ENCODE measurements at places on chromosomes 6 and 20. TPM values are rescaled to one million over a fixed set of nuclear protein-coding genes. Genes with fewer than 3 reads are reported as not detected.
A peak's percentile ranks its signal among the peaks of the same experiment; 100 is the strongest.

DNA sequence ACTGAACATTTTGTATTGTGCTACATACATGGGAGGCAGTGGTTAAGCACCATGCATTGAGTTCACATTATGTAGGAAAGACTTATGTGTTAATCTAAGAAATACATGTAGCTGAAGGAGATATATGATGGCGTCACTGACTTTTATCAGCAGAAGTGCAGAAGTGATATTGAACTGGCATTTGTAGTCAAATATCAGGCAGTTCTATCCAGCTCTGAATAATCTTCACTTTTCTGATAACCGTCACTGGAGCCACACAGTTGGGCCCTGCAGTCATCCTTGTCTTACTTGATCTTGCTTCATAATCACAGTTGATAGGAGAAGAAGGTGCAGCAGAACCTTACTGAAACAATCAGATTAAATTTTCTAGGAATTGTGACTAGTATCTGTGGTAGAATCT is 26.4 kb downstream of the CRISP1 start:
- H3K4me3 ChIP-seq, result no peak overlapping the region
- no peak for DNase-seq
- no peak overlapping the region for H3K27ac ChIP-seq
- no peaks in the 10 kb centered on the region for H3K36me3 ChIP-seq

GRCh38 chr6:43020847-43021246 is 576 bp upstream of the RRP36 start:
- H3K36me3 ChIP-seq, result peaks cover 28% of the 10 kb centered on the region
- 0 out of 2 replicates have a peak, but pooled peaks cover 7% of the 10 kb centered on the region for H3K4me1 ChIP-seq
- peak overlapping the region; percentile 100 for H3K4me3 ChIP-seq
- H3K27ac ChIP-seq, result peak overlapping the region; percentile 90
- no peaks in the 10 kb centered on the region for H3K27me3 ChIP-seq

DNA sequence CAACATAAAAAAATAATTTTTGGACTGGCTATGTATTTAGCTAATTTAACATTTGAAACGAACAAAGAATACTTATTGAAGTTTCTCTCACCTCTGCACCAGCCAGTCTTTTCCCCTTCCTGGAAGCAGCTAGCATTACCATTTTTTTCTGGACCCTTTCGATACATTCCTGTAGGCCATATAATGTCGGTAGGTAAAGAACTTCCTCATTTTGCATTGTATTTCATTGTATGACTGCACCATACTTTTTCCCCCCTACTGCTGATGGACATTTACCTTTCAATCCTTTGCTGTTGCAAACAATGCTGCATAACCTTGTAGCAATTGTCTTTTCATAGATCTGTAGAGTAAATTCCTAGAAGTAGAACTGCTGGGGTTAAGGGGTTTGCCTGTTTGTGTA is 17.6 kb downstream of the CBFA2T2 start:
- no peak for DNase-seq
- no peaks in the 10 kb centered on the region for H3K36me3 ChIP-seq
- no peaks in the 10 kb centered on the region for H3K4me1 ChIP-seq

DNA sequence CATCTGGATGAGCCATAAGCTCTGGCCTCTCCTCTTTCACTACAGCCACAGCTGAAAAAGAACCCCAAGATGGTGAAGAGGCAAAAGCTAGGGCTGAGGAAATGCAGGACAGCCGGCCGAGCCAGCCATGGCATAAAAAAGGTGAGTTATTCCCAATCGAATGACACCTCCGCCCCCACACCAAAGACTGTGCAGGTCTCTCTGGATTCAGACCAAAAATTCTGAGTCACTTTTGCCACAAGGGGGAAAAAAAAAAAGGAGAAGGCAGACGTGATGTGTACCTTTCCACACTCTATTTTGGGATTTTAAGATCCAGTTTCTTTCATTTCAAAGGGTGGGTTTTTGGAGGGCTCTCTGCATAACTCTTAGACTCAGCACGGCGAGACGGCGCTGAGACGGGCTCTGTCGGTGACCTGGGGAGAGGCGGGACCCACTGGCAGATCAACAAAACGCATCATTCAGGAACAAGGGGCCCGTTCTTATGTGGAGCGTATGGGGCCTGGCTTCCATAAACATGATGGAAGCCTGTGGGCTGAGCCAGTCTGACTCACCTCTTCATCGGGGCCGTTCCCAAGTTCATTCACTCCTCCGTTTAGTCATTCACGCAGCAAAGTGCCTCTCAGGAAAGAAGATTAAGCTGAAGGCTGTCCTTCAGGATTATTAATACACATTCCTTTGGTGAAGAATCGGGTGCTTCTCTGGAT is 54.8 kb downstream of the NFATC2 start:
- no peak for DNase-seq
- H3K36me3 ChIP-seq, result no peaks in the 10 kb centered on the region
- H3K4me3 ChIP-seq, result no peak overlapping the region
- H3K4me1 ChIP-seq, result peaks cover 7% of the 10 kb centered on the region
- H3K27ac ChIP-seq, result no peak overlapping the region

DNA sequence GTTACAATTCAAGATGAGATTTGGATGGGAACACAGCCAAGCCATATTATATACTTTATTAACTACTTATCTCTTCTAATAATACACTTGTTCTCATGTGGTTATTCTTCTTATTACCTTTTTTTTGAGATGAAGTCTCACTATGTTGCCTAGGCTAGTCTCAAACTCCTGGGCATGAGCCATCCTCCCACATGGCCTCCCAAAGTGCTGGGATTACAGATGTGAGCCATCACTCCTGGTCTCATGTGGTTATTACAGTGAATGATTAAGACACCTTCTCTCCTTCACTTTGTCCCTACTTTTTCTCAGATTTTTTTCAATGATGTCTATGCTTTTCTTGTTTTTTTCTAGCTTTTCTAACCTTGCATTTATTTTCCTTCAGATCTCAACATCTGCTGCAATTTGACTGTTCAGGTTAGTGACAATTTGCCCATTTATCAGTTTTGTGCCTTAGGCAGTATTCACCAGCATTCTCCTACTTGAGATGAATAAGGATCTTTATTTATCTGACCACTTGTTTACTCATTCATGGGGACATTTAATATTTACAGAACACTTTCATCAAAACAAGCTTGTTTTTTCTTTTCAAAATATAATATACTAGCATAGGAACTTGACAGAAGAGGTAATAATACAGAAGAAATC is 105.7 kb downstream of the SLC16A10 start:
- peaks cover 5% of the 10 kb centered on the region for H3K36me3 ChIP-seq
- H3K27me3 ChIP-seq, result no peaks in the 10 kb centered on the region
- no peak for DNase-seq
- no peak overlapping the region for H3K27ac ChIP-seq
- no peaks in the 10 kb centered on the region for H3K4me1 ChIP-seq
- H3K4me3 ChIP-seq, result no peak overlapping the region

SRXN1 gene
- total RNA-seq, result 26.6 TPM

KHDC1L gene
- not detected for total RNA-seq

Measured in GM23338 (cell line).